ENCODE measurements at places on chromosomes 11 and 22.

- DNase-seq: peak; percentile 73
Measured at GRCh38 chr22:43090130-43090789, 1.1 kb upstream of the TTLL1 start.

GRCh38 chr11:116510886-116511650, 261.7 kb downstream of the BUD13 start:
- no peak for DNase-seq

GRCh38 chr11:60919956-60920355, 4.3 kb upstream of the TMEM132A start:
- DNase-seq: no peak

GRCh38 chr11:11407763-11408084, 54.7 kb upstream of the CSNK2A3 start:
- DNase-seq: no peak

Data from CD14-positive monocyte (primary cell).